ENCODE measurements at places on chromosomes 2 and 18.

- no peak for DNase-seq
These were observed 449.6 kb downstream of the SPAG16 start for GRCh38 chr2:213733893-213734292.

DNA sequence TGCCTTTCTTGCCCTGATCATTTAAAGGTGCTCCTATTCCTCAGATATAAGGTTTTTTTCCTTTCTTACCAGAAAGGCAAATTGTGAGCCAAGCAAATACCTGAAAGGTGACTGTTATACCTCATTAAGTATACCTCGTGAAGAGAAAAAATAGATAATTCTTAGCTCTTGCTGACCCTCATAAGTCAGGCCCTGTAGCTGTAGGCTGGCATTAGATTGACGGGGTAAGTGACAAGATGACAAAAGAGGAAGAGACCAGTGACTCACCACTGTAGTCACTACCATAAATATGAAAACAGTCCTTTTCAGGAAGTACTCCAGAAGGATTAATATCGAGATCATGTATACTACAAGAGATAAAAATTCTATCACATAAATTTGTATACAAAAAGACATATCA, 104.6 kb downstream of the PTPN4 start:
- no peak for DNase-seq

DNA sequence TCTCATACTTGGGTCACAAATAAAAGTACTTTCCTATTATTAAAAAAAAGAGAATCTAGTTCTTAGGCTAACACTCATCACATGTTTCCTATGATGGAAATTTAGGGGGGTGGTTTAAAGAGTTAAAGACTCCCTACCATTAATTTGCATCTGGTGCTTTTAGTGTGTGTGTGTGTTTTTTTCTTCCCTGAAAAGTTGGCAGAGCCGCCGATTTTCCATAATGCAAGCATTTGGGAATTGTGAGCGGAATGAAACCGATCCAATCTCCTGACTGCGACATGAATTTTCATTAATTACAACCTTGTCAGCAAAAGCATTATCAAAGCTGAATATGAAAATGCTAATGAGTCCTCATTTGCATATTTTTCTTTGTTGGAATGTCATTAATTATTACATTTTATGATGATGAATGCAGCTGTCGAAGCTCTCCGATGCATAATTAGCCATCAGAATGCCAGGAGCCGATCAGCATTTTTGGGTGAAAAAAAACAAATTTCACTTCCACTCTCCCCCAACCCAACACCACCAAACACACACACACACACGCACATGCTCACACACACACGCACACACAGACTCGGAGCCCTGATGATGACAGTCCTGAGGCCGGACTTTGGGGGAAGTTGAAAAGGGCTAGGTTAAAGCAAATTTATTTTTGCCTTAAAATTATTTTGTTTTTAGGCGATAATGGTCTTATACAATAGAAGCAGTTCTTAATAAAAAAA, 165.4 kb downstream of the TCF4 start:
- DNase-seq: peak; percentile 31

- no peak for DNase-seq
These were observed 55.0 kb downstream of the PMAIP1 start for GRCh38 chr18:59954755-59955156.

Data from colonic mucosa (tissue), 4 donors.